Uterine smooth muscle cell (primary cell): ENCODE measurements at places on chromosomes 3 and 15. TPM values are rescaled to one million over a fixed set of nuclear protein-coding genes. Genes with fewer than 3 reads are reported as not detected.

BUB1B gene
- 16.2 and 64.9 TPM in 2 replicates for total RNA-seq

TRIM71 gene
- total RNA-seq: not detected in 2 replicates

MOBP gene
- total RNA-seq: under 0.01 TPM in 2 replicates

FAM107A gene
- total RNA-seq: under 0.01 TPM in 1 of 2 replicates, not detected in the other

FETUB gene
- not detected in 2 replicates for total RNA-seq

APEH gene
- 173 TPM in 2 replicates for total RNA-seq

CDHR4 gene
- 0.12 TPM in 1 of 2 replicates, not detected in the other for total RNA-seq

AP3B2 gene
- total RNA-seq: 0.22 and 0.75 TPM in 2 replicates

COL6A5 gene
- total RNA-seq: under 0.01 TPM in 1 of 2 replicates, not detected in the other

CLDN1 gene
- total RNA-seq: 0.25 and 0.55 TPM in 2 replicates

RTP3 gene
- total RNA-seq: not detected in 2 replicates

GPX1 gene
- total RNA-seq: 201 and 234 TPM in 2 replicates

NEK10 gene
- 1.7 and 7.0 TPM in 2 replicates for total RNA-seq

TGFBR2 gene
- 60.5 and 61.0 TPM in 2 replicates for total RNA-seq

WDR93 gene
- total RNA-seq: under 0.01 TPM in 2 replicates

GPR156 gene
- 0.37 and 0.55 TPM in 2 replicates for total RNA-seq

WDR5B gene
- total RNA-seq: 5.5 and 5.9 TPM in 2 replicates

GOLGA8S gene
- under 0.01 and 0.12 TPM in 2 replicates for total RNA-seq

MME gene
- 249 and 267 TPM in 2 replicates for total RNA-seq

ALDH1L1 gene
- 0.25 TPM in 1 of 2 replicates, not detected in the other for total RNA-seq

CCR3 gene
- total RNA-seq: not detected in 2 replicates

SYNPR gene
- total RNA-seq: not detected in 2 replicates

TMCC1 gene
- 11.0 and 18.4 TPM in 2 replicates for total RNA-seq

CCDC39 gene
- 0.12 TPM in 1 of 2 replicates, not detected in the other for total RNA-seq

CATSPER2 gene
- total RNA-seq: 2.1 and 2.9 TPM in 2 replicates

VILL gene
- total RNA-seq: 5.3 and 7.9 TPM in 2 replicates

CLPX gene
- 45.1 and 53.0 TPM in 2 replicates for total RNA-seq

UBAP1L gene
- total RNA-seq: 1.3 and 1.7 TPM in 2 replicates
